Naive thymus-derived CD8-positive, alpha-beta T cell (primary cell): ENCODE measurements at places on chromosomes 16 and 17.

DNA sequence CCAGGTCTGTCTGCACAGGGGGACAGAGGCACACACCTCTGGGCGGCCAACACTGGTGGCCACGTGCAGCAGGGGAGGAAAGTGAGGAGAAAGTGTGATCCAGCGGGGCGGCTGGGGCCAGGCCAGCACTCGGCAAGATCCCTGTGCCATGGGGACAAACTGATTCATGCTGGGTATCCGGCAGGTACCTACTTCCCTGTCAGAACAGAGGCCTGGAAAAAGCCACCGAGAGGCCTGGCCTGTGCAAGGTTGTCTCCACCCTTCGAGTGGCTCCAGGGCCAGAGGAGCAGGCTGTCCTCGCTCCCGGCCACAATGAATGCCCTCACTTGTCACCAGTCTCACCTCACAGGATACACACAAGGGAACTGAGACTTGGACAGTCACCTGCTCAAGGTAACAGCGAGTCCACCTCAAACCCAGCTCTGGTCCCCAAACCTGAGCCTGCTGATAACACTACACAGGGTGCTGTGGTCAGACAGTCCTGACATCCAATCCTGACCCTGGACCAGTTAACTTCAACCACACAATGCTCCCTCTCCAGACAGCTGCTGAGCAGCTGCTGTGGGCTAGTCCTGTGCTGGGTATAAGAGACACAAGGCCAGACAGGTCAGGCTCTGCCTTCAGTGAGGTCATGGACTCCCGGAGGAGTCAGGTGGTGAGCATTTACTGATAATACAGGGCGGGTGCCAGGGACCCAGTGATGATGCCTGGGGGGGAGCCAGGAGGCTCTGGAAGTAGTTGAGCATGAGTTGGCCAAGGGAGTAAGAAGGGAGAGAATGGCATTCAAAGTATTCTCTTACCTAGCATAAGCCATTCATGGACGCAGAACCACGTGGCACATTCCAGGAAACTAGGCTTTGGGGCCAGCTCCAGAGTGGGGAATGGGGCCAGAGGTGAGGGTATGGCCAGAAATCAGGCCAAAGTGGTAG lies 53.0 kb downstream of the VAC14 start:
- no peak for DNase-seq

GRCh38 chr17:43431714-43432523 lies 33.1 kb downstream of the ARL4D start:
- no peak for DNase-seq

GRCh38 chr16:67547423-67548264 lies 14.7 kb upstream of the CTCF start:
- peak; percentile 82 for DNase-seq

DNA sequence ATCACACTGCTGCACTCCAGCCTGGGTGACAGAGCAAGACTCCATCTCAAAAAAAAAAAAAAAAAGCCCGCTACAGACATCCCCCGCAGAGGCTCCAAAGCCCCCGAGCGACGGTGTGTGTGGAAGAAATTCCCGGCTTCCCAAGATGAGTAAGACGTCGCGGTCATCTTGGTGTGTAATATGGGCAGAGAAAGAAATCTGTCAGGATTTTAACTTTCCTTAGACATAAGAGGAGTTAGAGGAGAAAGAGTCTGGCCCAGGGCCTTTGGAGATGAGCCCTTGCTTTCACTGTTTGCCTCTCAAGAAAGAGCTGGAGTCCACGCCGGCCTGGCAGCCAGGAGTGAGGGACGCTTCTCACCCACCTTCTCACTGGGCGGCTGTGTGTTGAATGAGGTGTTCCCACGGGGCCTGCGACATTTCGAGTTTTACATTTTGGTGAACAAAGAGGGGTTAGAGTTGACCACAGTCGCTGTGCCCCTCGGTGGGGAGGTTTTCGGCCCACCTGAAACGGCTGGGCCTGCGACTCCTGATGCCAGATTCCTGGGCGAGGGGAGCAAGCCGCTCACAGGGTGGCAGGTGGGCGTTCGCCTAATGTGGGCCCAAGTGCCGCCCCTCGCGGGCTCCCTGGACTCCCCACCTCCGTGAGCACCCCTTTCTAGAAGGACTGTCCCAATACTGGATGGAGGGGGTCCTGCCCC lies 17.9 kb downstream of the C1QTNF1 start:
- no peak for DNase-seq

- peak; percentile 26 for DNase-seq
Measured at GRCh38 chr17:416293-417206, 63.9 kb upstream of the RPH3AL start.

GRCh38 chr16:28298511-28298878 lies 6.2 kb downstream of the SBK1 start:
- DNase-seq = no peak

DNA sequence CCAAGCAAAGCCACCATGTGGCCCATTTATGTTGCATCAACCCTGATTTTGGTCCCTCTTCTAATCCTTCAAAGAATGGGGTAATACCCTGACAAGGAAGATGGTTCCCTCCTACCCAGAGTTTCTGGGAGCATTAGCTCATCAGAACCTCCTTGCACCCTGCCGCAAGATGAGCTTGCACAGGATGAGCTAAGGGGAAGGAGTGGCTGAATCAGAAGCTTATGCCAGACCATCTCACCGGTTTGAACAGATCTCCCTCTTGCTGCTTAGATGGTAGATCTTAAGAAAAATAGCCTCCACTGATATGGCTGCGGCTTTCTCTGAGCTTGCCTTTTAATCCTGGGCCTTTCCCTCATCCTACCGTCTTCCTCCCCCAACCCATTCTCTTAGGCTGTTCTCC lies 175.1 kb downstream of the SOX9 start:
- DNase-seq = no peak

GRCh38 chr17:20171741-20172365 lies 162.7 kb downstream of the SPECC1 start:
- DNase-seq = no peak

DNA sequence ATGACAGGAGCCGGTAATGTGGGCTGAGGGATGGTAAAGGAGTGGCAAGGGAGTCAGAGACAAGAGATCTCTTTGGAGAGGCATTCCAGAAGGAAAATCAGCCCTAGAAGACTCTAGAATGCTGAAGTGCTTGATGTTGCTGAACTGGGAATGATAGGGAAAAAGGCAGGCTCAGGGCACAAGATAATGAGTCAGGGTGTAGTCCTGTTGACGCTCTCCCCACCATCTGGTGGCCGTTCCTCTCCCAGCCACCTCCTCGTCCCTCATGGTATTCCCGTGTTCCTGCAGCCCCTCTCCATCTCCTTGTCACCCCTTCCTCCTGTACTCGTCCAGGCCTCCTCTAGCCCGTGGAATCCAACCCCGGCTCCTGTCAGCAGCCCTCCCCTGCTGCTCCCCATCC lies 11.1 kb upstream of the ALDOA start:
- DNase-seq = no peak

GRCh38 chr17:1192911-1193699 lies 13.3 kb upstream of the ABR start:
- DNase-seq = no peak
